Activated naive CD4-positive, alpha-beta T cell treated with anti-CD3 and anti-CD28 coated beads, Interleukin-2, amount 50 U/mL, for 72 hours (primary cell): ENCODE measurements at places on chromosomes 12 and 14. TPM values are rescaled to one million over a fixed set of nuclear protein-coding genes. Genes with fewer than 3 reads are reported as not detected.

DNA sequence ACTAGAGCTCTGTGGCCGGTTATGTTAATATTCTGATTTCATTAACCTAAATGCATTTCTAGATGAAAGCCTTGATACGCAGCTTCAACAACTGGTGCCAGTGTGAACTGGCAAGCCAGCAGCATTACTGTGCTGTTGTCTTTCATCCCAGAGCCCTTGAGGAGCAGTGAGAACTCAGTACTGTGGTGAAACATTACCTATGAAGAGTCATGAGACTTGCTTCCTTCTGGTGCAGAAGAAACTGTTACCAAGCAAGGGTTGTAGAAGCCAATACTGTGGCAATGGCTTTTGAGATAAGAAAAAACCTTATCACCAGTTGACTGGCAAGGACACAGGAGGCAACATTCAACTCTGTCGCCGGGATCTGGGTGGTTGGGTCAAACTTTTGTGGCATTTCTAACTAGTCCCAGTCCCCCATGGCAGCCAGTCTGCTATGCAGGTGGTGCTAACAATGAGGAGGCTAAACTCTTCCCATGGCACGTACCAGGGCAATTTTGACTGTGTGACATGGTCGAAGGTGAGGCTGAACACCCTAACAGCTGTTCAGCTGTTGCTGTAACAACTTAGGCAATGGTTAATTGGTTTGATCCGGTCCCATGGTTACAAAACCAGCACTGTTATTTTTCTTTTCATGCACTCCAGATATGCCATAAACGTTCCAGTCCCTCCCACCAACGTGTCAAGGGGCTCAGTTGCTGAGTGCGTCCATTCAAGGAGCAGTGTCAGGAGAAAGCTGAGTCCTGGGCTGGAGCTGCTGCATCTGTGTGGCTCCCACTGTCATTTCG lies 12.6 kb upstream of the LGALS3 start:
- no peak for DNase-seq

- DNase-seq, result peak; percentile 82
Observed at GRCh38 chr14:22872033-22872832, 693 bp downstream of the LRP10 start.

Gene DUSP16
- total RNA-seq, result 37.4 TPM

DNA sequence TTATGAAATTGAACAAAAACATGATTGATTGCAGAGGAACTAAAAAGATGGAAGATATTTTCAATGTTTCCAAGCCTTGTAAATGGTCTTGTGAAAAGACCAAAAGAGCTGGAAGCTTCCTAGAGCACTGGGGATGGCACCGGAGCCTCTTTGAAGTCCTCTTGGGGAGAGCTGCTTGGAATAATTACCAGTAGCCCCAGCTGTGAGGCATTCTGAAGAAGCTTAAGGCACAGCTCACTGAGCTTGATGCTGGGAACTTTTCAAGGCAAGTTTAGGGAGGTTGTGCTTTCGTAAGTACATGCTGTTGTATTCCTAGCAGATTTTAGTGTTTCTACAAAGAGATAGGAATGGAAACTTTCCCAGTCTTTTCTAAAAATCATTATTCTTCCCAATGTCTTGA lies 13.9 kb downstream of the PDZRN4 start:
- no peak for DNase-seq

DNA sequence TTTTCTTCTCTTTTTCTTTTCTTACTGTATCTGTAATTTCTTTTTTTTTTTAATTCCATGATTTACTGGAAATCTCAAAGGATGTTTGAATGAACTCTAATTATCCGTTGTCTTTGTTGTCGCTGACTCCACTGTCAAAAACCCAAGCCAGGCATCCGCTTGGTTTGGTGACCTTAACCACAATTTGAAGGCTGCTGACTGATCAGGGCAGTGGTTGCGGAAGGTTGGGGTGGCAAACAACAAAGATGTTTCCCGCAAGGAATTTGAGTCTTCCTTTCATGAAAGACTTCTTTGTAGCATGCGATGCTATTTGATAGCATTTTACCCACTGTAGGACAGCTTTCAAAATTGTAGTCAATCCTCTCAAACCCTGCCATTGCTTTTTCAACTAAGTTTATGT lies 1013.8 kb downstream of the DIO2 start:
- no peak for DNase-seq

GRCh38 chr12:69154585-69155363 lies 84.6 kb upstream of the CPSF6 start:
- peak; percentile 75 for DNase-seq

- DNase-seq, result no peak
Observed at GRCh38 chr12:4037747-4038312, 164.6 kb upstream of the PARP11 start.
